ENCODE measurements at places on chromosomes 1 and 21.
A peak's percentile ranks its signal among the peaks of the same experiment; 100 is the strongest.

DNA sequence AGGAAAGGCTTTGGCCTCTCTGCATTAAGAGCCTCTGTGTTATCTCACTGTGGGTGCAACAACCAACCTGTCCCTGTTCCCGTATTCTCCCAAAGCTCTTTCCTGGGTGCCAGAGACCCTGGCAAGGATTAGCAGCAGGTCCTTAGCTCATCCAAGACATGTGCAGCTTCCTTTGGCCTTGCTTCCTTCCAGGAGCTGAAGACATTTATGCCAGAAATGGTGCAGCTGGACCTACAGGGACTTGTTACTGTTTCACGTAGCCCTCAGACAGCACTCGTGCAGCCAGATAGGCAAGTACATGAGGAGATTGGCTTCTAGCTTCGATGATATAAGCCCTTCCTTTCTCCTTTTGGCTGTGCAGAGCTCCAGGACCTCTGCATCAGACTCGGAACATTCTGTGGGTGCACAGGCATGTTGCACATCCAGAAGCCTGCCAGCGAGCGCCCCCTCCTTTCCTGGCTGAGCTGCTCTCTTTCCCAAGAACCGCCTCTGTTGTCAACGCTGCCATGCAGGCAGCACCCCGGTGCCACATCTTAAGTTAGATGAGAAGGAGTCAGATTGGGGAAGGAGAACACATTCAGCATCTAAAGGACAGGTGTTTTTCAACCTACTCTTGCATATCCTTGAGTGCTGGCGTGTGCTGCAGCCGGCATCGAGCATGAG, 284.5 kb upstream of the PLXNA2 start:
- DNase-seq: no peak

- DNase-seq: no peak
Observed at GRCh38 chr21:31983120-31983519, 110.3 kb downstream of the HUNK start.

- no peak for DNase-seq
Observed at GRCh38 chr1:172322219-172323061, 98.0 kb upstream of the C1orf105 start.

DNA sequence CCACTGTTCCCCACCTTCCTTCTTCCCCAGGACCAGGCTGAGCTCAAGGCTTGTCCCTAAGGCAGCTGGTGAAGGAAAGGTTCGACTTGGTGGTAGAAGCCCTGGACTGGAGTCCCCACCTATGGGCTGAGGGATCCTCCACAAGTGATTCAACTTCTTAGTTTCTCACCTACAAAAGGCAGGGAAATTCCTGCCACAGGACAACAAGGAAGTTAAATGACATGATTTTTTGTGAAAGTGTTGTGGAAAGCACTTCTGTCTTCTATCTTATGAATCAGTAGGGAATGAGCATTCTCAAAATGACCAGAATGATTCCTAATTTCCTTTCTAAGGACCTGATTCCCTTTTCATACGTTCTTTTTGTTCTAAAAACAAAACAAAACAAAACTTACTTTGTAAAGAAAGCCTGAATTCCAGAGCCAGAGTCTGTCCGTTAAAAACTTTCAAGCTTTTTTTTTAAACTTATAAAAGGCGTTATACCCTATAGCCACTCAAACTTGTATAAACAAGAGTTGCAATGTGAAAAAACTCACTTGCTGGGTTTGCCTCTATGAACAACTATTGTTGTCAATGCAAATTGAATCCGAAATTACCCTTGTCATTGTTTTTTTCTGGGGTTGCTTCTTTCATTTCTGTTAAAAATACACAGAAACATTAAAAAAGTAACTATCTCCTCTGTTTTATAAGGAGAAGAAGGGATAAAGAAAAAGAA, 12.2 kb downstream of the KCNJ15 start:
- no peak for DNase-seq

- no peak for DNase-seq
Observed at GRCh38 chr1:18007391-18008041, 100.1 kb upstream of the IGSF21 start.

DNA sequence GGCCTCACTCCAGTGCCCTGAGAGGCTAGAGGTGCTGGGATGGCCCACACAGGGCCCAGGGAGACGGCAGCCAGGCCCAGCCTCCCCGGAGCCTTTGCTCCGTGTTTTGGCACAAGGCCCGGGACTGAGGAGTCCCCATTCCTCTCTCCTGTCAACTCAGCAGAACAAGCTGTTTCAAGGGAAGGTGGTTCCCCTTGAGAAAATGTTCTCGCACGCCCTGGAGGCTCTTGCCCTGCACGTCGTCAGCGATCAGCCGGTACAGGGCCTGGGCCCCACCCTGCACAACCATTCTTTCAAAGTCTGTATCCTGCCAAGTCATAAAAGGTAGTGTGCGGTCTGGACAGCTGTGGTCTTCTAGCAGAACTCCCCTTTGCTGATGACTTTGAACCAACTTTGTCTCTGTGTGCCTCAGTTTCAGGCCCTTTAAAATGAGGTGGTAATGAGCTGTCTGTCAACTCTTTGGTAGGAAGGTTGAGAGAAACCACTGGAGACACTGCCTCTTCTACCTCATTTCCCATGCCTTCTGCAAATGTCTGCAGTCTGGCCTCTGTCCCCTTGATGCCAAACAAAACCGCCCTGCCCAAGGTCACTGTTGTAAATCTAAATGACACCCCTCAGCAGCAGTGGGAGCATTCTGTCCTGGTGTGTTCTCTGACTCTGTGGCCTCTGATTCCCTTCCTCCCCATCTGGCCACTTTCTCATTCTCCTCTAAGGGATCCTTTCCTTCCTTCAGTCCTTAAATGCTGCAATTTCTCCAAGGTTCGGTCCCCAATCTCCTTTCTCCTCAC, 138.6 kb upstream of the JUN start:
- no peak for DNase-seq

DNA sequence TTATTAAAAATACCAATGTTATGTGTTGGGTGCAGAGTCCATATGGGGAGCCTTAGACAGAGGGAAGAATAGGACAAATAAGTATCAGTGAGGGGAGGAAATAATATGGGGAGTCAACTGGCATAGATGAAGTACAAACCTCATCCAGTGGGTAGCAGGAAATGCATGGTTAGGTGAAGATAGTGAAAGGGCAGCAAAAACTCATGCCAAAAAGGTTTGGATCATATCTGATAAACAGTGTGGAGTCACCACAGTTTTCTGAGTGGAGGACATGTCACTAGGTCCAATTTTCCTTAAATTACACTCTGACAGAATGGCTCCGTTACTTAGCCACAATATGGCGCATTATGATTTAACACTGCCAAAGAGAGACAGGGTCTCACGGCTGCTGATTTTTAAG, 10.3 kb downstream of the DUSP23 start:
- no peak for DNase-seq

DNA sequence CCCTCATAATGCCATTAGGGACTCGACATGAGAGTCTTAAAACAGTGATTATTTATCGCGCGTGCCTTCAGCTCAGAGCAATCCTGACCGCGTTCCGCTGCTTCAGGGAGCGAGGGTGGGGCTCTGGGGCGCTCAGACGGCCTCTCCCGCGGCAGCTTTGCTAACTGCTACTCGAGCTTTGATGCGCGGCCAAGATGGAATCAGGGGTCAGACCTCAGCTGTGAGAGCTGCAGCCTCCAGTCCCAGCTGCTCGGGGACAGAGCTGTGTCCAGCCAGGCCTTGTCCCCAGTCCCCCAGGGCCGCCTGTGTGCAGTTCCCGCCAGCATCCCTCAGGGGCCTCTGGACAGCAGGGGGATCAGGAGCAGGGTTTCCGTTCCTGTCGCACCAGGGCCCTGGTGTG, 104.6 kb upstream of the TTC34 start:
- DNase-seq: no peak

DNA sequence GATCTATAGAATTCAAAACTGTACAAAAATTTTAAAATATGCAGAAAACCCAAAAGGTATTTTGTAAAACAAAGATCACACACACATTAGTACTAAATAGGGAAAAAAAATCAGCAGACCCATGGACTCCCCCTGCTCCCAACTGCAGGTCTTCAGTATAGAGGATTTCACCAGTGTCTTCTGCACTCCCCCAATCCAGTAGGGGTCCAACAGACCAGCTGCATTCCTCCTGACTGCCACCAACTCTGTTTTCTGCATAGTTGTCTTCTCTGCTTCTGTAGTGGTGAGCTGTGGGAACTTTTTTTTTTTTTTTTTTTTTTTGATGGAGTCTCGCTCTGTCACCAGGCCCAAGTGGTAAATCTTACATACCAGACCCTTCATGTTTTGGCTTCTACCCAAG, 21.9 kb downstream of the CLCA2 start:
- no peak for DNase-seq

GRCh38 chr1:235112297-235113182, 16.1 kb downstream of the TOMM20 start:
- no peak for DNase-seq

GRCh38 chr1:3837685-3838084, 19.3 kb downstream of the CEP104 start:
- DNase-seq: no peak

DNA sequence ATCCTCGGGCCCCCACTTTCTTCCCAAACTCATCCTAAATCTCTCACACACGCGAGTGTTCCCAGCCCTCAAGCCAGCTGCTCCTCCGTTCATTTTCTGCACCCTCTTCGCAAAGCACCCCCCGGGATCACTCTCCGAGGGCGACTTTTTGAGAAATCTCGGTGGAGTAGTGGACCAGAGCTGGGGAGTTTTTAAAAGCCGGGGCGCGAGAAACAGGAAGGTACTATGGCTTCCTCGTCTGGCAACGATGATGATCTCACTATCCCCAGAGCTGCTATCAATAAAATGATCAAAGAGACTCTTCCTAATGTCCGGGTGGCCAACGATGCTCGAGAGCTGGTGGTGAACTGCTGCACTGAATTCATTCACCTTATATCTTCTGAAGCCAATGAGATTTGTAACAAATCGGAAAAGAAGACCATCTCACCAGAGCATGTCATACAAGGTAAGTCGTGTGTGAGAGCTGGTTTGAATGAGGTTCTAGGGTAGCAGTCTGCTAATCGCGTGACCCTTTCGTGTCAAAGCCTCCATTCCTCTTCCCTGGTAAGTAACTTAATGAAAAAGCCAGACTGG, 800 bp downstream of the DR1 start:
- peak; percentile 11 for DNase-seq

GRCh38 chr1:116476321-116476720, 94.5 kb downstream of the CD58 start:
- no peak for DNase-seq

DNA sequence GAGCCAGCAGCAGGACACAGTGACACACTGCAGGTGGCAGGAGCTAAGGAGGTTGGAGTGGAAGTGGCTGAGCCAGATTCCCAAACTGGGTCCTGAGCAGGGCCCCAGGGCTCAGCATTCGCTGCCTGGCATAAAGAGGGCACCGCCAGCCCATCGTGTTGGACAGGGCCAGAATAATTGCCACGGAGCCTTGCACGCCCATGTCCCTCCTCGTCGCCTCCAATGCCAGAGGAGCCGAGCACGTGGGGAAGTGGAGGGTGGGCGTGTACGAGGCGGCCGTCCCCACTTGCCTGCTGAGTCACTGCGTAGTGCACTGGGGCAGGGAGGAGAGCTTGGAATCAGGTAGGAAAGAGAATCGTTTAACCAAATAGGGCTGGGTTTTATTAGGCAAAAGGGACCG, 26.1 kb upstream of the LRRC47 start:
- no peak for DNase-seq

- no peak for DNase-seq
Observed at GRCh38 chr1:39928809-39929587, 25.9 kb upstream of the MFSD2A start.

GRCh38 chr21:27536319-27536718, 569.4 kb upstream of the ADAMTS5 start:
- DNase-seq: no peak

DNA sequence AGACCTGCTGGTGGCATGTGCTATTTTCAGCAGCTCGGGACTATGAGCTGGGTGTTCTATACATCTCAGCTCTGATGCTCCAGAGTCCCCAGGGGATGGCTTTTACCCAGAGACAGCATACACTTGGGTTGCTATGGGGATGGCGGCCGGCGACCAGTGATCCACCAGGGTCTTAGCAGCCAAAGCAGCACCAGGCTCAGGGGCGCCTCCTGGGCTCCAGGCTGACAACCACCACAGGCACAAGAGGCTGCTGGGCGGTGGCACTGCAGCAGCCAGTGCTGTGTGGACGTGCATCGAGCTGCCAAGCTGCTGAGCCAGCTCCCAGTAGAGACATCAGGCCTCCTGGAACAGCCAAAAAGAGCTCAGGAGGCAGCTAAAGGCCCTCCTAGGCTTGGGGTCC, 37.6 kb upstream of the CLSTN1 start:
- DNase-seq: no peak

DNA sequence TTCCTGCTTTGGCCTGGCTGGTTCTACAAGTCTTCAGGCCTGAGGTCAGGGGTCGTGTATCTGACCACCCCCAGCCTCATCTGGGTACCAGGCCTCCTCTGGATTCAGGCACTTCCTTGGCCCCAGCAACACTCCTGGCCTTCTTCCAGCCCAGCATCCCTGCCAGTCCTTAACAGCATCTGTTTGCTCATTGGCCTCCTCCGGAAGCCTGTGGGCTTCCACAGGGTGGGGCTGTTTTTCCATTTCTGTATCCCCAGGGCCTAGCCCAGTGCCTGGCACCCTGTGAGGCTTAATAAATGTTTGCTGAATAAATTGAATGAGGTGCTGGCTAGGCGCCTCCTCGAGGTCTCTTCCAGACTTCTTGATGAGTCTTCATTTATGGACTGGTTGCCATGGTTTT, 21.5 kb upstream of the GPR37L1 start:
- DNase-seq: no peak

DNA sequence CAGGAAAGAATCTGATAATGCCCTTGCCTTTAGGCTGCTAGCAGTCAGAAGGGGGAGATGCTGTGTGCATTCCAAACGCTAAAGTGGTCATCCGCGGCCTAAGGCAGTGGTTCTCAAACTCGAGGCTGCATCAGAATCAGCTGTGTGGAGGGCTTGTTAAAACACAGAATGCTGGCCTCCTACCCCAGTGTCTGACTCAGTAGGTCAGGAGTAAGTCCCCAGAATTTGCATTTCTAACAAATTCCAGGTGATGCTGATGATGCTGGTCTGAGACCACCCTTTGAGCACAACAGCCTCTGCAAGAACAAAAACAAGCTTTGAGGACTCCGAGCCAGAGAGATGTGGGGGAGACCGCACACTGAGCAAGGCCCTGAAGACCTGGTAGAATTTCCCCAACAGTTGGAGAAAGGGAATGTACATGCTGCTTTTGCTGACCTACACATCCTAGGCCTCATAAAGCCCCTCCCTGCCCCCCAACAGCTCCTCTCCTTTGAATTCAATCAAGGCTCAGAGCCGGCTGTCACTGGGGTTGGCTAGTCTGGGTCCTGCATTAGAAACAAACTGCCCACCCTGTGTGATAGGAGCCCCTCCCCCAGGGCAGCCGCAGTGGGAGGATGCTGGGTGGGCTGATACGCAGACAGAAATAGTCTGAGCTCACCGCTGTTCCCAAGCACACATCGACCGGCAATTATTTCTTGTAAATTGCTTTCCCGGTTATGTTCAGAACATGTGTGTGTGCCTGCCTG, 27.1 kb downstream of the SHISAL2A start:
- DNase-seq: no peak

Data from HuH-7.5 (cell line).